Pons (tissue), 1 donor: ENCODE measurements at places on chromosomes 3 and 15.

DNA sequence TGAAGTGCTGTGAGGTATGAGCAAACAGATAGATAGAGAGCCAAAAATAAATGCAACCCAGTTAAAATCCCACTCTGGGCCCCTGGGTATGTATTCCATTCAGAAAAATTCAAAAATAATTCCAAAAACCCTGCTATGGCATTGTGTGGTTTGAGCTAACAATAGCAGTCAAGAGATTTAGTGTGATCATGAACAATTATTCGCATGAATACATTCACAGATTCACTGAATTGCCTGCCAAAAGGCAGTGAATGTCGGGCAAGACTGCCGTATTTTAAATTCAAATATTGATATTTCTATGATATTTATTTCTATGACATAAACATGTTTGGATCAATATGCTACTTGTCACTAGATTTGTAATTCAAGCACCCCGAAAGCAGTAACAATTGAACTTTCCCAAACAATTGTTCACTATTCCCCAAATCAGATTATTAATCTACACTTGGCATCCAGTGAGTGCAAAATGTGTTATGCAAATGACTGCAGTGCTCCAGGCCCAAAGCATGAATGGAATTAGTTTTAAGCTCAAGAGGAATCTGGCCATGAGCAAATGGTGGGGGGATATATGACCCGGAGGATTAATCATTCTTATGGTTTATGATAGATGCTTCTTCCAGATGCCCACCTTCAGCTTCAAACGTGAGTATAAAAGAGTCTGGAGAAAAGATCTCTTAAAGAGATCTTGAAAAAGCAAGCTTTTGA, 417.0 kb upstream of the MEIS2 start:
- DNase-seq: no peak

DNA sequence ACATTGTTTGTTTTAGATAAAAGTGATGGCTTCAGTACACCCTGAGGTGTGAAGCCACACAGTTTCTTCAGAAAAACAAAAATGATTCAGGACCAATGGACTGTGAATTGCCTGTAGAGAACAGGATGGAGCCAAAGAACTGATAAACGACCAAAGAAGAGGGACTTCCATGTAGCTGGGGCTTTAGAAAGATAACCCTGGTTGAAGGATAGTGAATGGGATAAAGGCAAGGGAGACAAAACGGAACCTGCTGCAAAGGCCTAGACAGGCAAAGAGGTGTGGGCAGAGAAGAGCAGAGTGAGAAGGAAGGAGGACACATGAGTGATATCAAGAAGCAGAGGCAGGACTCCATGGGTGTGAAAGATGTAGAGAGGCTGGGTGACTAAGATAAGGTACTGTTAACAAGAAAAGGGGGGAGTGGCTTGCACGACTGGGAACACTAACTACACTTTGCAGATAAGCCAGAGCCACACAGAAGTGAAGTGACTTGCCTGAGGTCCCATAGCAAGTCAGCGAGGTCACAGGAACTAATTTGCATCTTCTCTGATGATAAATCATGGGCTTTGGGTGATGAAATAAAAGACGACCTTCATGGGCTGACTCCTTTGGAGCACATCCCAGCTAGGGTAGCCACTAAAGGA, 44.3 kb downstream of the RAB6B start:
- no peak for DNase-seq

DNA sequence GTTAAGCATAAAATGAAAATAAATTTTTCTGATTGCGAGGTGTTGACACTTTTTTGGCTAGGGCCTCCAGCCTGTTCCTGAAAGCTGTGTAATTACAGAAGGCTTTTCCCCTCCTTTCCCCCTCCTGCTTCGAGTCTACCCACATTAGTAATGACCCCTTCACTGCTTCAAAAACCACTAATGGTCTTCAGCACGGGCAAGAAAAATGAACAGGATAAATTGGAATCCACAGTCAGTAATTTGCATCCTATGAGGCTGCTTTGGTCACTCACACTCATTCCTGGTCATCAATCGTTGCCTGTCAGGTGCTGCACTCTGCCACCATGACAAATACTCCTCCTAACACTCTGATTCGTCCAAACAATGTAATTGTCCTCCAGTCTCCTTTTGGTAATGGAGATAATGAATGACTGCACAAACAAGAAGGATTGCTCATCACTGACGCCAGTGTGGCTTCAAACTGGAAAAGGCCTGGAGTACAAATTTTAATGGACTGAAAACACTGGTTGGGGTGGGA, 148.6 kb downstream of the MEIS2 start:
- no peak for DNase-seq

GRCh38 chr15:81723701-81724100, 322.1 kb downstream of the MEX3B start:
- DNase-seq: no peak

GRCh38 chr3:143000528-143000927, 842 bp upstream of the U2SURP start:
- DNase-seq: no peak

DNA sequence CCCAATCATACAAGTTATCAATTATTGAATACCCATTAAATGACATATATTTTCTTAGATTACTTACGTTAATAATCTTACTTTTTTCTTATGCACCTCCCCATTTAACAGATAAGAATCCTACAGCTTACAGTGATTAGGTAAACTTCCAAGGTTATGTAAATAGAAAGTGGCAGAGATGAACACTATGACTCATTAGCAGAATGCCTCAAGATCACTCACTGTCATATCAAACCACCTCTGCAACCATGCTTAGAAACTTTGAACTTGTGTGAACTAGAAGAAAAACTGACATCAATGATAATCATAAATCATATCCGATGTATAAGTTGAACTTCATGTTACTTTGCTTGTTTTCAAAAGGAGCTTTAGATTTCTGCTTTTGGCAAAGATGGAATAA, 911.6 kb upstream of the ARPP21 start:
- DNase-seq: no peak

DNA sequence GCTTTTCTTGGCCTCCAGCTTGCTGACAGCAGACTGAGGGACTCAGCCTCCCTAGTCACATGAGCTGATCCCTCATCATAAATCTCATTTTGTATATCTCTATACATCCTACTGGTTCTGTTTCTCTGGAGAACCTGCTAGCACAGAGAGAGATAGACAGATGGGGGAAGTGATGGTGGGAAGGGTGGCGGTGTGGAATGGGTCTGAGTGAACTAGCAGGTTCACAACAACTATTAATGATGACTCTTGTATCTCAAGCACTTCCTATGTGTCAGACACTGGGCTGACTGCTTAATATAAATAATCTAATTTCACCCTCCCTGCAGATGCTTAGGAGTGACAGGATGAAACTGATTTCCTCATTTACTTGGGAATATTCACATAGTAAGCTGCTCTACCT, 106.9 kb upstream of the TLE3 start:
- no peak for DNase-seq

DNA sequence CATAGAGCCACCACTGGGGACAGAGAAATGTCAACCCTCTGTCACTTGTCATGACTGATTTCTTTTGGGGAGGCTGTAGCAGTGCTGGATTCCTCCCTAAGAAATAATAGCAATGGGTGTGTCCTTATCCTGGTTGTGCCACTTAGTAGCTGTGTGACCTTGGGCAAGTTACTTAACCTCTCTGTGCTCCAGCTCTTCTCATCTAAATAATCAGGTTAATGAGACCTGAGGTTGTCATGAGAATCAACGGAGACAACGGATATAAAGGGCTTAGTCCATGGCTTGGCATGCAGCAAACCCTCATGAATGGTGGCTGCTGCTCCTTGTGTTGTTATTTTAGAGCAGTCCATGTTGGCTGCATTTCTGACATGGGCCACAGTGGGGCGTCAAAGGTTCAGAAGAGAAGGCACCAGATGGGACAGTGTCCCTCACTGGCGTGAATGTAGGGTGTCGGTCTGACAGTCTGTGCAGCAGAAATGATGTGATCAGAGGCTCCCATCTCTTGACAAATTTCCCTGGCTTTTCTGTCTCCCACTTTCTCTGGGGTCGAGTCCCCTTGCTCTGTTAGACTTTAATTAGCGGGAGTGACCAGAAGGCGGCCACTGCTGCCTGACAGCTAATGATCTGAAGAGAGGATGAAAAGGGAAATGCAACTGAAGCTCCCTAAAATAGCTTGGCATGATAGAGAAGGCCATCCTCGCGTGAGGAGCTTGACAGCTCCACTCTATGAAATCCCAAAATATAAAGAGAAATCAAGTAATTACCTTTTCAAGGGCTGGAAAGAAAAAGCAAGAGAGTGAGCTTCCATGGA, 209.4 kb downstream of the CADPS start:
- peak; percentile 87 for DNase-seq

- DNase-seq: no peak
These were observed 116.8 kb downstream of the EPHB1 start for GRCh38 chr3:134911586-134912548.

DNA sequence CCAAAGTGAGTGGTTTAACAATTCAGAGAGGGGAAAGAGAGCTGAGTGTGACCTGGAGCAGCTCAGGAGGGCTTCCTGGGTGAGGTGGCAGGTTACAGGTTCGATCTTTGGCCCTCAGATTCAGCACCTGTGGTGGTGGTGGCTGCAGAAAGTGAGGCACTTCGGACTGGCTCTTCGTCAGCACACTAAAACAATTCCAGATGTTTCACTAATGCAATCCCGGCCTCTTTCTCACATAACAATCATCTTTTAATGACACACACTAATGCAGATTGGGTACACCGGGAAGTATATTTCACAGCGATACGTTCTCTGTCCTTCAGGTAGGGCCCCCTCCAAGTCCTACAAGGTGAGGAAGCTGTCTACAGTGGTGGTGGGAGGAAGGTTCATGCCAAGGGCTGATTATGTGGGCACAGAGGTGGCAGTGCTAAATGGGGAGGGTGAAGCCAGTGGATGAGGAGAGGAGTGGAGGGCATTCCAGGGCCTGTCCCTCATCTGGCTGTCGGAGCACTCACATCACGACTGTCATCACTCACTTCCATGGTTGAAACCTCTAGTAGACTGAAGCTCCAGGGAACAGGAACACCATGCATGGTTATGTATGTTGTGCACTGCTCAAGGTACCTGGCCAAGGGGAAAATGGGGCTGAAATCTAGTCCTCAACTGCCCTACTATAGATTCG, 171.1 kb downstream of the RAB11A start:
- DNase-seq: no peak

DNA sequence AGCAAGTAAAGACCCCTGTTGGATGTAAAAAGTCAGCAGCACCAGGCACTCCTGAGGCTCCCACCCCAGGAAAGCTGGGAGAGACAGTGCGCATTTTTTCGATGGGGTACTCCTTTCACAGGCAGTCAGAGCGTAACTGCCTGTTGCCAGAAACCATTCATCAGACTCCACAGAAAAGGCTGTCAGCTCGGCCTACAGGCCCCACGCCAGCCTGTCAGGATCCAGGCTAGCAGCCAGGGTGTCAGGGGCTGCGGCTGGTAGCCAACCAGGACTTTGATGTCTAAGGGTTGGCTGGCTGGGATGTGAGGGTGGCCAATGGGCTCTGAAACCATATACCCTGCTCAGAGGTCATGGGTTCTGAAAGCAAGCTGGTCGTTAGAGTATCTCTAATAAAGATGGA, 164.5 kb downstream of the WNT5A start:
- peak; percentile 37 for DNase-seq

DNA sequence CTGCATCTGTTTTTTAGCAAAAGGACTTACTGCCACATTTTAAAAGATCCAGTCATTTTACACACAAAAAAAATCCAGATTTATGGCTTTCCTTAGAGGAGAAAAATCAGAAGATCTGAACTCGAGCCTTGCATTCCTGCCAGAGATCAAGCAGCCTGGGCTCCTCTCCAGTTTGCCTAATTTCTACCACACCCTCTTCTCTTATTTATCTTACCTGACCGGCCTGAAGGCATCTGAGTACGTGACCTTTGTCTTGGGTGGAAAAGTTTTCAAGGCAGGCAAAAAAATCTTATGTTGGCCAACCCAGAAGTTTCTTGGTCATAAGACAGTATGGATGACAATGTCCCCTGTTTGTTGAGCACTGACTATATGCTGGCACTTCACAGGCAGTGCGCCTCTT, 60.3 kb downstream of the CHRD start:
- no peak for DNase-seq

DNA sequence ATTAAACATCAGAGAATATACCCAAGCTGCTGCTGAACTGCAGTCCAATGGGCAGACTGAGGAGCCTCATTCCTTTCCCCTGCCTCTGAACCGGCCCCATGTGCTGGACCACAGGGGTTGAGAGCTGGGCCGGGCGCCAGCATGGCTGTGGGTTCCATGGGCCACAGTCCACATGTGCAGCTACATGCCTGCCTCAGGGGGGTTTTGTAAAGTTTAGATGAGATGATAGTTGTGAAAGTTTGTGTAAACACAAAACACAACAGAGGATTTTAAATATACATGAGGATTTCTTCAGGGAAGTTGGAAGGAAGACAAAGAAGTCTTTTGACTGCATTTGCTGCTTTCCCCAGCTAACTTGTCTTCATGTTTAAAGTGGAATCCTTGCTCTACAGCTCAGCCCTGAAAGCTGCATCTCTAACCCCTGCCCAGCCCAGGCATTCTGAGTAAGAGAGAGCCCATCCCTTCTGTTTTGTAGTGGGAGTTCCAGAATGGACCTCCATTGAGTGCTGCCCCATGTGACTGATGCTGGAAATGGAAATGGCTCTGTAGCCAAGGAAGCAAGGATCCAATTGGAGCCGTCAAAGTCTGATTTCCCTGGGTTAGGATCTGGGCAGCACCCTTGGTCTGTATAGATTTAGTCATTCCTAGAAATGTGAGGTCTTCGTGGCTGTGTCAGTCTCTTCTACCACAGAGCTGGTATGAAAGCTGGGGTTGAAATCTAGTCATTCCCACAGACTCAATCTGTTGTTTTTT, 17.5 kb downstream of the SLC12A8 start:
- DNase-seq: no peak

DNA sequence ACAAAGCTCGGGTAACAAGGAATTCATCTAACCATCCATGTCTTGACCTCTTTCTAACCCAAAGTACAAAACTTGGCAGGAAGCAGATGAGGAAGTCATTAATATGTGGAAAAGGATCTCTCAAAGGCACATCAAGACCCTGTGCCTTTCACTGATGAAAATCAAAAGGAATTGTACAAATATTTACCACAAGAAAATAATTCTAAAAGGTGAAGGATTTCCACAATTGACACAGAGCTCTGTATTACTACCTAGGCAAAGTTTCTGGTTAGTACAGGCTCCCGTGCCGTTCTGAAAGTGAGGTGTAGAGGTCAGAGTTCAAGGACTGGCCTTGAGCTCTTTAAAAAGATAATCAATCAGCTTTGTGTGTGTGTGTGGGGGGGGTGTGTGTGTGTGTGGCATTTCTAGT, 239.7 kb upstream of the ICE2 start:
- DNase-seq: peak; percentile 5

DNA sequence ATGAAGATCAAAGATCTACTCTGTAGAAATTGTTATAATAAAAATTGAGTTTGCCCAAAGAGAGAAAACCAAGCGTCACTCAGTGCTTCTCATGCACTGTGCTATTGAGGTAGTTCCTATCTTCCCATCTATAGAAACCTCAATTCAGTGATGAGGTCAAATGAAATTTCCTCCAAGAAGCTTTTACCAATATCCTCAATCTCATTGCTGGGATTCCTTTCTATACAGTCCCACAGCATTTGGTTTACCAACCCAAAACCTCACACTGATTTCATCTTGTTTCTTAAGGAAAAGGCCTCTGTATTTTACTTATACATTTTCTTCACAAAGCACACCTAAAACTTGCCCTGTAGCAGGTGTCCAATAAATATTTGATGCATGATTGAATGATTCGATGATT, 147.2 kb downstream of the ALCAM start:
- DNase-seq: no peak
